ELR (cell line): ENCODE measurements at places on chromosomes 7 and 10.

- DNase-seq, result peak; percentile 36
Observed at GRCh38 chr7:143395187-143396149, 13.2 kb downstream of the EPHA1 start.

- DNase-seq, result no peak
Observed at GRCh38 chr10:97100657-97101056, 85.1 kb downstream of the SLIT1 start.

GRCh38 chr7:33444511-33444910 is 315.1 kb downstream of the BBS9 start:
- DNase-seq, result no peak

GRCh38 chr10:130411496-130412085 is 275.4 kb downstream of the GLRX3 start:
- DNase-seq, result no peak

DNA sequence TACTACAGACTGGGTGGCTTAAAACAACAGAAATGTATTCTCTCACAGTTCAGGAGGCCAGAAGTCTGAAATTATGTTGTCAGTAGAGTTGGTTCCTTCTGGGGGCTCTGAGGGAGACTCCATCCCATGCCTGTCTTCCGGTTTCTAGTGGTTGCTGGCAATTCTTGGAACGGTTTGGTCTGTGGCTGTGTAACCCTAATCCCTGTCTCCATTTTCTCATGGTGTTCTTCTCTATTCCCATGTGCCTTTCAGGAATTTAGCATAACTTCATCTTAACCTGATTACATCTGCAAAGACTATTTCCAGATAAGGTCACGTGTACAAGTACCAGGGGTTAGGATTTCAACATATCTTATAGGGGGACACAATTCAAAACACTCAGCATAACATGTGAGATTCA is 73.2 kb downstream of the FAM241B start:
- DNase-seq, result no peak

GRCh38 chr7:132485600-132486273 is 90.5 kb downstream of the PLXNA4 start:
- DNase-seq, result no peak

DNA sequence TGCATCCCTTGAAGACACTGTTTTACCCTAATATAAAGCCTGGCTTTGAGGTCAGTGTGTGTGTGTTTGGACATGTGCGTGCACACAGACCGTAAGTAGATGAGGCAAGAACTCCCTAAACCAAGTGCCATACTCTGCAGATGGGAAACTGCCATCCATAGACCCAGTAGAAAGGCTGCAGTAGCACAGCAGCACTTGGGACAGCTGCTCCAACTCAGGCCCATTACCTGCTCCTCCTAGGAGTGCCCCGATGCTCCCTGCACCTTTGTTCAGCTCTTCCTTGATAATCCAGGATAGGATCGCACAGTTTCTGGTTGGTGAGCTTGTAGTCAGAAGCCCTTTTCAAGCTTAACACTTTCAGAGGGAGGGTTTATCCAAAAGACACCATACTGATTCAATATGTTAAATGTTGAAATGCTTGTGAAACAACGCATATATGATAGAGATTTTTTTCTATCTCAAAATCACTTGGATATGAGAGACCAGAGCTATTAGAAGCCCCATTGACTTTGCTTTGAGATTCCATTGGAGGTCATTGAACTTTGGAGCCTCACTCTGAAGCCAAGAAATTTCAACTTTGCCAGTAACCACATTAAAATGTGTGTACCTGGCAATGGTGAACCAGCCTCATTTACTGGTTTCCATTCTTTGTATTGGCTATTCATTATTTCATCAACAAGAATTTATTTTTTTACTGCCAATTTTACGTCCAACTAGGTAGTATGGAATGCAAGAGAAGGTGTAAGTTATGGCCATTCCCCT is 757.0 kb upstream of the GALNT17 start:
- no peak for DNase-seq

GRCh38 chr10:131677671-131678070 is 223.1 kb upstream of the PPP2R2D start:
- no peak for DNase-seq

DNA sequence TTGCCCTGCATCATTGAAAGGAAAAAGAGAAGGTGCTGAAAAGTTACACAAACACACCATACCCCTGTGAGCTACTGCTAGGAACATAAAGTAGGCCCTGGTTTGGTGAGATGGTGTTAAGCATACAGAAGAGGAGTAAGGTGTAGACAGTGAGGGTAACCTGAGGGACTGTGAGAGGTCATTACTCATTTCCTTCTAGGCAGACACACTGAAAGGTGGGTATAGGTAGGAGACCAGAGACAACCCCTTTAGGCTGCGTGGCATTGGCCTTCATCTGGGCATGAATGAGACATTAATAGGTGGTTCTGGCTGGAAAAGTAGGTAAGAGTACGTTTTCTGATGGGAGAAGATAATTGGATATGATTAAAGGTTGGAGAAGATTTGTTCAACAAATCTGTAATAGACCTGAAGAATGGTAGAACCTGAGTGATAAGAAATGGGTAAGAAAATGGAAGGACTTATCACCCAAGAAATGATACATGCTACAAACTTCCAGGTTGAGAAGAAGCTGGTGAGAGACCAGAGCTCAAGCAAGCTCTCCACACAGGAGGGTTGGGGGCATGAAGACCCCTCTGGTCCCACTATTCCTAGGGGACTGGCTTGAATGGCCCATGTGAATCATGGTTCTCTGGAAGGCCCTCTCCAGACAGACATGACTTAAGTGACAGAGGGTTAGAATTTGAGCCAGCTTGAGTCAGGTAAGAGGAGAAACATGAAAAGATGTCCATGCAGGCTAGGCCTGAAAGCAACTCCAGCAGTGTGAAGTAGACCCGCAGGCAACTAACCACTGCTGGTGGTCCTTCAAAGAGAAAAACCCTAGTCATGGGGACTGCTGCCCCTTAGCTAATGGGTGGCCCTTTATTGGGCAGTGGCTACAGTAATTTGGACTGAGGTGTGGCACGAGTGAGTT is 3.8 kb downstream of the COMTD1 start:
- DNase-seq, result no peak
